Stimulated activated CD4-positive, alpha-beta T cell treated with anti-CD3 and anti-CD28 coated beads, TNF-alpha, amount 100 ng/mL, for 24 hours (primary cell): ENCODE measurements at places on chromosomes 3 and 15.
A peak's percentile ranks its signal among the peaks of the same experiment; 100 is the strongest.

DNA sequence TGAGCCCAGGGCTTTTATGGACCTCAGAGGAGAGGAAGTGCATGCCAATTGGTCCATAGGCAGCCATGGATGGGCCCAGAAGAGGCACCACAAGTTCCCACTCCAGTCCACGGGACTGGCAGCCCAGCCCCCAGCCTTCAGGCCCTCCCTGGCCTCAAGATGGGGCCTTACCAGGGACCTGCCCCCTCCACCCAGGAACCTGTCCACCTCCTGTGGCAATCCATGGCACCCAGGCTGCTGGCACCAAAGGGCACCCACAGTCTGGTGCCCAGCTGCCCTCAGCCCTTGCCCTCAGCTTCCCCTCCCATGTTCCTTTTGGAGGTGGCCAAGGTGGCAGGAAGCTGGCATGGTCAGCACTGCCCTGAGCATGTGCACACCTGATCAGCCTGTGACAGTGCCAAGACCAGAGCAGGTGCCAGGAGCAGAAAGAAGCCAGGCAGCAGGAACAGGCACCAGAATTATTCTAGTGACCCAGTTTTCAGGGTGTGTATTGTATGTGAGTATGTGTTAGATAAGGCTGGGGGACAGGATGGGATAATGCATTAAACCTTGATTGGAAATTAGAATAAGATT, 415.0 kb downstream of the NTRK3 start:
- DNase-seq = no peak

DNA sequence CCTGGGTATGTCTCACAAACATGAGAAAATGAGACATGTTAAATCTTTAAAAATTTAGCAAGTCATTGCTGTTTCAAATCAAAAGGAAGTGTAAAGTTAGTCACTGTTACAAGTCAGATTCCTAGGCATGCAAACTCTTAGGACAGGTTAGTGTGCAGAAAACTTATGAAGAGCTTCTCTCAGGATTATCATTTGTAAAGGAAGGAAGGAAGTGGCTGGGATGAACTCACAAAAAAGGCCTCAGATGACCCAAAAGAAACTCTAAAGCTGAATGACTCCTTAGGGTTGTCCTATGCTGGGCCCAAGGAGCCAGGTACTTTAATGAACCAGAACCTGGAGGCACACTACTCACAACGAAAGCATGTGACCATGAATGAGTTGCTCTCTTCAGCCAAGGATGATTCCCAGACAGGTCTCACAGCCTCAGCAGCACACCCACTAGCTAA, 25.0 kb downstream of the MSL2 start:
- DNase-seq = no peak

- no peak for DNase-seq
Measured at GRCh38 chr3:7205962-7206361, 345.0 kb downstream of the GRM7 start.

GRCh38 chr3:96803870-96804269, 10.5 kb upstream of the EPHA6 start:
- DNase-seq = no peak

DNA sequence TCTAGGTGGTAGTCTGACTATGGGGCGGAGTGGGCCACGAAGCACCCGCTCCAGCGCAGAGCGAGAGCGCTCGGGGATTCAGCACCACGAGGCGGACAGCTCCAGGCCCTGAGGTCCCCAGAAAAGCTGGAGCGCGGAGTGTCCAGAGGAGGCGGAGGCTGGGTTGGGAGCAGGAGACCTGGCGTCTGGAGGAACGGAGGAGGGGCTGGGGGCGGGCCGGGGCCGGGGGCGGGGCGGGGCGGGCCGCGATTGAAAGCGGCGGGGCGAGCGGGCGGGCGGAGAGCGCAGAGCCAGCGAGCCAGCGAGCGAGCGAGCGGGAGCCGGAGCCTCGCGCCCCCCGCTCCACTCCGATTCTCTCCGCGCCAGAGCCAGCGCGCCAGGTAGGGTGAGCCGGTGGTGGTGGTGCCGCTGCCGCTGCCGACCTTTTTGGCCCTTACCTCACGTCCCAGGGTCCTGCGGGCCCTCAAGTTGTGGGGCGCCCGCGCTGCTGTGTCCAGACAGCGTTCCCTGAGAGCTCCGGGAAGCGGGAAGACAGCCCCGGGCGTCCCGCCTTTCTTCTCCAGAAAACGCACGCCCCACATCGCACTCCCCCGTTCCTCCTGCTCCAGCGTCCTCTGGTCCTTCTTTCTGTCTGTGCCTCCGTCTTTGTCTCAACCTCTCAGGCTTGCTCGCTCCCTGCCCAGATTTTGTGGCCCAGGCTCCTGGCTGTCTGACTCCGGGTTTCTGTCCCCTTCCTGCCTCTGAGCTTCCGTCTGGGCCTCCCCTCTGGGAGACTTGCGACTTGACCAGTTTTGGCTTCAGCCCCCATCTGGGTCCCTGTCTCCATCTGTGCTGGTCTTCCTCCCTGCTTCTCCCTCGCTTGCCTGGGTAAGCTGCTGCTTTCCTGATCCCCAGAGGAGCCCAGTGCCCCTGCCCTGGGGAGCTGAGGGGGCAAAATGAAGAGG, at the start of gene GRM2:
Gene GRM2 (plus strand): TSS at position 281 of the 944 bp plus-strand sequence. CDS start 1,916 bp downstream, outside the sequence.
- no peak for DNase-seq

DNA sequence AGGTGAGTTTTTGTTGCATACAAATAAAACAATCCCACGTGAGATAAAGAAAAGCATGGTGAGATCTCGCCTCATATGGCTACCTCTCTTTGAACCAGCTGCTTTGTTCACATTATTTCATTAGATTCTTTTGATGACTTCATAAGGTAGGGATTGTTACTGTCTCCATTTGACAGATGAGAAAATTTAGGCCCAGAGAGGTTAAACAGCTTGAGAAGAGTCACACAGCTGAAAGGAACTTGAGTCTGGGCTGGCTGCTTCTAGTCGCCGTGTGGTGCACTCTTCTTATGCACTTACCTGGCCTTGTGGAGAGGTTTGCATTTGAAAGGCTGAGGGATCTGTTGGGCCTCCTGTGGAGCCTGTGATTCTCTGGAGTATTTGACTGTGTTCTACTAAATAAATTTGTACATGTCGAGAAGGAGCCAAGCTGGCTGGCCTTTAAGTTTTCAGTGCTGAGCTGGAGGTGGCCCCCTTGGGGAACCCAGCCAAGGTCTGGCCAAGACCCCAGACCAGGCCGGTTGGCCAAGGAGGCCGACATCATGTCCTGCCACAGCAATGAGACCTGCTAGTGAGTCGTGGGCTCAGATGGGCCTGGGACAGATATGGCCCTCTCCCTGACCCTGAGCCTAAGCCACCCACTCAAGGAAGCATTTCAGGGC, 125.1 kb downstream of the SMAD6 start:
- DNase-seq = no peak

DNA sequence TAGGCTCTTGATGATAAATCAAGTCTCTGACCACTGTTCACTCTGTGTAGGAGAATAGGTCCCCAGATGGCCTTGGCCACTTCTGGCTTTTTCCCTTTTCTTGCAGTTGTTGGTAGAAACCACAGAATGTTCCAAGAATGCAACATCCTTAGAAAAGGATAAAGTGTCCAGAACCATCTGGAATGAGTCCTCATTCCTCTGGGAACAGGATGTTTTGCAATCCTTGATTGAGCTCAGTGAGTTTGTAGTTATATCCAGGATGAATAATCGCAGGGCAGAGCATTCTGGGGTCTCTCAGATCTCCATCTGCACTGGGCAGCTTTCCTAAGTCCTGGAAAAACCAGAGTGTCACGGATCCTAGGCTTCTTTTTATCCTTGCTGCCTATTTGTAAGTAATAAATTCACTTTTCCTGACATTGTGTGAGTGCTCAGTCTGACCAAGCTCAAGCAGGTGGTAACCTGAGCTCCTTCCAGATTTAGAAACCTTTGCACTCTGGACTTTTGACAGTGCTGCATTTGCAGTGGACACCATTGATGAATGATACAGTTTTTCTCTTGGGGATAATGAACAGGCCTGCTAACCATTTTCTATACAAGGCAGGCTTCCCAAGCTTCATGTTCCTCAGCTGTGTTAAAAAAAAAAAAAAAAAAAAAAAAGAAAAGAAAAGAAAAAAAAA, 1028.6 kb downstream of the OTOL1 start:
- no peak for DNase-seq

DNA sequence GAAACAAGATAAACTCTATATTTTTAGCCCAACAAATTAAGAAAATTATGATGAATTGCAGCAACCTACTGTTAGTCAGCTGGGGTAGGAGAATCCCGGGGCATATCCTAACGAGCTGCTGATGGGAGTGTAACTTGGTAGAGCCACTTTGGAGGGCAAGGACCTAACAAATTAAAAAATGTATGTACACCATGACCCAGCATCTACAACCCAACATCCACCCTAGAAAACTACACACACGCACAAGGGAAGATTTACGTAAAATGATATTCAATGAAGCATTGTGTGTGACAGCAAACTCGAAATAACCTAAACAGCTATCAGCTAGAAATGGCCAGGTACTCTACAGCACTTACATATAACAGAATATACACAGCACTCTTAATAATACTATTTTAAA, 1.9 kb downstream of the BCL2A1 start:
- no peak for DNase-seq

DNA sequence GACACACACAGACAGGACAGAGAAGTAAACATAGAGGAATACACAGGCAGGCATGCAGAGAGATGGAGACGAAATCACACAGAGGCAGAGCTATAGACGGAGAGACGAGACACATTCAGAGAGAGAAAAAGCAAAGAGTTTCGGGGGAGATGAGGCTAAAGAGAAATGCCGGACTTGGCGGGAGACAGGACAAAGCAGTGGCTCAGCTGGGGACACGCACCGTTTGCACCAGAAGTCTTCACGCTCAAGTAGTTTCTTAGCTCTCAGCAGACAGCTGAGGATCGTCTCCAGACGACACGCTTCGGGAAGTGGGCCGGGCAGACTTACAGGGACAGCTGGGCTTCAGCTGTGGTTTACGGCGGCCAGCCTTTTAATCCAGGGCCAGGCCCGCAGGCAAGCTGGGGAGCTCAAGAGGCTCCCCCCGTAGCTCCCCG, 56.2 kb upstream of the DLG1 start:
- no peak for DNase-seq

DNA sequence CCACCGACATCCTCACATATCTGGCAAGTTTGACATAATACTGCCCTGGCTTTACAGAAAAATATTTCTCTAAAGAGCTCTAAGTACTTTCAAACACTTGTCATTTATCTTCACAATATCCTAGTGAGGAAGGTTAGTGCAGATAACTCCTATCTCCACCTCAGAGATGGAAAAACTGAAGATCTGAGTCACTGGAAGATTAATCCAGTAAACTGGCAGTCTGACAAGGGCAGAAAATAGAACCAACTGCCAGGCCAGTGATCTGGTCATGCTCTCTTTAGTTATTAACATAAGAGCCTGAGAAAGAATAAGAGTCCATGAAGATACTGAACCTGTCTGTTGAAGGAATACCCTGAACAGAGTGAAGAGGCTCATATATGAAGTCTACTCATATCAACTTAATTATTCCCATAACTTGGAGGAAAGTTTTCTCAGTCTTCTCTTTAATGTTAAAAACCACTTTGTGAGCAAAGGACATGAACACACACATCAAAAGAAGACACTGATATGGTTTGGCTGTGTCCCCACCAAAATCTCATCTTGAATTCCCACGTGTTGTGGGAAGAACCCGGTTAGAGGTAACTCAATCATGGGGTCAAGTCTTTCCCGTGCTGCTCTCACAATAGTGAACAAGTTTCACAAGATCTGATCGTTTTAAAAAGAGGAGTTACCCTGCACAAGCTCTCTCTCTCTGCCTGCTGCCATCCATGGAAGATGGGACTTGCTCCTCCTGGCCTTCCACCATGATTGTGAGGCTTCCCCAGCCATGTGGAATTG, 61.4 kb downstream of the GOLIM4 start:
- DNase-seq = no peak

DNA sequence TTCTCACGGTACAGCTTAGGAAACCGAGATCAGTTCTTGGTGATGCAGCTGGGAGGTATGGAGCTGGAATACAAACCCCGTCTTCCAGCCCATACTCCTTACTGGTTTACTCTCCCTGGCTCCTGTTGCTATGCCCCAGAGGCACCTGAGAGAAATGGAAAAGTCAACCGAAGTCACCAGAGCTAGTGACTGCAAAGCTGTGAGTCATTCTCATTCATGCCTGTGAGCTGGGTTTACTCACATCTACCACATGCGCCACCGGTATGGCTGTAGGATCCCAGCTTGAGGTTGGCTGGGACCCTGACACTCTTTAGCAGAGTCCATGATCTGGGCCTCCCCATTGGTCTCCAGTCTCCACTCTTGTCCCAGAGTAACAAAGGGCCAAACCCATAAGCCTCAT, 111.5 kb upstream of the ETV5 start:
- no peak for DNase-seq

DNA sequence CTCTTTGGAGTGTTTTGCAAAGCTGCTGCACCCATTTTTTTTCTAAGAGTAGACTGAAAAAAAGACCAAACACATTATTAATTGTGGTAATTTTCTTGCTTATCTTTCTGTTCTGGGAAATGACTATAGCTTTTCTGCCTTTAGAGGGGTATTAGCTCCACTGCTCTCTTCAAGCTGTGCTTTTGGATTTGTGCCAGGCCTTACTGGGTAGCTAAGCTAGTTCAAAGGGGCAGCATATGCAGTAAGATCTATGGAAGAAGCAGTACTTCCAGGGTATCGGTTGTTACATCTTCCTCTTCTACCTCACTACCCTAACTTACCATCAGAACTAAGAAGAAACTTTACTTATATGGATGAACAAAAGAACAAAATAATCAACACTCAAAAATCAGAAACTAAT, 28.7 kb upstream of the ARIH1 start:
- no peak for DNase-seq

- no peak for DNase-seq
Measured at GRCh38 chr3:109411547-109411946, 74.2 kb upstream of the DPPA4 start.

DNA sequence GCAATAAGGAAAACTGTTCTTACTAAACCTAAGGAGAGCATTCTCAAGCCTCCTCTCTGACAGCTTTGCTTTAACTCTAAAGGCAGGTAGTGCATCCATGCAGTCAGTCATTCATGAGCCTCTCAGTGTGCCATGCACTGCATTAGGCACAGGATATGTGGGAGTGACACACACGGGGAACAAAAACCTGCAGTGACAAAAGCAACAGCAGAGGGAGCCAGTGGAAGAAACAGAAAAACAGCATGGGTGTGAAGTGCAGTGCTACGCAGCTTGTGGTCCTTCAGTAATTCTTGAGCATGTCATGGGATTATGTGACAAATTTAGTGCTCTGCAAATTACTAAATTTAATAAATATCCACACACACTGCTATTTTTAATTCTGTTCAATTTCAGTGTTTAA, 230.7 kb downstream of the BBX start:
- DNase-seq = peak; percentile 6

DNA sequence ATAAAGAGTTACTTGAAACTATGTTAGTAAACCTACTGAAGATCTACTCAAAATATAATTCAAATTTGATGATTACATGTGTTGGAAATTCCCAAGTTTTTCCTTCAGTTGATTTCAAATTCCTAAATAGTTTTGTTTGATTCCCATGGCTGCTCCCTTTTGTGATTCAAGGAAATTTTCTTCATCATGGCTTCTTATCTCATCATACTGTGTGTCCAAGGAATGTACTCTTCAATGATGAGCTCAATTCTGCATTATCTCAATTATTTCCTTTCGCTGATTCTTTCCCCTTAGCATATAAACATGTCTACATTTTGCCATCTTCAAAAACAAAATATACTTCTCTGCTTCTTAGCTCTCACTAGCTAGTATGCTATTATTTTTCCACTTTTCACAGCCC, 460.4 kb upstream of the NAALADL2 start:
- no peak for DNase-seq

- DNase-seq = no peak
Measured at GRCh38 chr15:73593304-73594074, 39.7 kb downstream of the NPTN start.

- no peak for DNase-seq
Measured at GRCh38 chr15:80609512-80609946, 85.6 kb upstream of the ABHD17C start.

GRCh38 chr15:83462953-83463433, 15.9 kb downstream of the SH3GL3 start:
- no peak for DNase-seq
